ENCODE measurements at places on chromosomes 2 and 18.

GRCh38 chr2:171436307-171436706, 2.3 kb downstream of the DCAF17 start:
- DNase-seq: no peak

- no peak for DNase-seq
Measured at GRCh38 chr2:175557810-175558377, 376.4 kb upstream of the ATP5MC3 start.

GRCh38 chr18:27719680-27720079, 457.2 kb downstream of the CDH2 start:
- no peak for DNase-seq

GRCh38 chr18:46484971-46485370, 172.0 kb downstream of the LOXHD1 start:
- DNase-seq: no peak

DNA sequence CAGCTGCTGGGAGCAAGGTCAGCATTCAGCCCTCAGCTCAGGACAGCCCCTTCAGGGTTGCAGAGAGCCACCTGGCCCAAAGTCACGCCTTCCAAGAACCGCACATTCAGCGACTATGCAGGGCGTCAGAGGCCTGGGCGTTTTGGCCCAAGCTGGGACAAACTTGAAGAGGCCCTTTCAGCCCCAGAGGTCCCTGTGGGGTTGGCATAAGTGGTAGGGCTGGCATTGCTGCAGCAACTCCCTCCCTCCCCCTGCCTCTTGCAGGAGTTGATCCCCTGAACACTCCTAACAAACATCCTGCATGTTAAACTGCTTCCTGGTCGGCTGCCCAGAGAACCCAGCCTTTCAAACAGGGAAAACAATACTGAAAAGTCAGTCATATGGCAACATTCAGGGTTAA, 192.9 kb upstream of the SMAD2 start:
- no peak for DNase-seq

- DNase-seq: no peak
Measured at GRCh38 chr2:37589298-37589697, 82.1 kb downstream of the CDC42EP3 start.

DNA sequence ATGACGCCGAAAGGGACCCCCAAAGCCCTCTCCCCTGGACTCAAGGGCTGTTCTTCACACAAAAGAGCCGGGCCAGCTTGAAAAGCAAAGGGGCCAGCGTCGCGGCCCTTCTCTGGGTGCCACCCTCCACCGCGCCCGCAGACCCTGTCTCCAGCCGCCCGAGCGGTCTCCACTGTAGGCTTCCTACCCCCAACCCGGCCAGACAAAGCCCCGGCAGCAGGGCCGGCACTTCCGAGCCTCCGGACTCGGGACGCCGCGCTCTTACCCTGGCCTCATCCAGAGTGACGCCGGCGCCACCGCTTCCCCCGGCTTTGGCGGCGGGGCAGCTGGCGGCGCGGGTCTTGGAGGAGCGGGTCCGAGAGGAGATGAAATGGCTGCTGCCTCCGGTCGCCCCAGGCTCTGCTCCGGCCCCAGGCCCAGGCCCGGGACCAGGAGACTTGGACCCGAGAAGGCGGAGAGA, 603 bp downstream of the ATAD2B start:
- no peak for DNase-seq

DNA sequence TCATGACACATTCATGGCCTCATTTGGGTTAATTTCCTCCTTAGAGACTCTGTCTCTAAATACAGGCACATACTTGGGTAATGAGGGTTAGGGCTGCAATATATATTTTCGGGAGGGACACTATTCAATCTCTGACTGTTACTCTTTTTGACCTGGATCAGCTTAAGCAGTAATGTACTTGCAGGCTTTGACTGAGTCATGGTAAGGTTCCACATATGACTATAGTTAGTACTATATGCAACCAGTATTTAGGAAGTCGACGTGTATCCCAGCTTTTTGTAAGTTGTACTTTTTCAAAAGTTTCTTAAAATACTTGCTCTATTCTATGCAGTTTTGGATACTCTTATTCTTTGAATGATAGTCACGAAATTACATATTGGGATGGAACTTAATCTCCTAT, 37.2 kb upstream of the CDH19 start:
- no peak for DNase-seq

DNA sequence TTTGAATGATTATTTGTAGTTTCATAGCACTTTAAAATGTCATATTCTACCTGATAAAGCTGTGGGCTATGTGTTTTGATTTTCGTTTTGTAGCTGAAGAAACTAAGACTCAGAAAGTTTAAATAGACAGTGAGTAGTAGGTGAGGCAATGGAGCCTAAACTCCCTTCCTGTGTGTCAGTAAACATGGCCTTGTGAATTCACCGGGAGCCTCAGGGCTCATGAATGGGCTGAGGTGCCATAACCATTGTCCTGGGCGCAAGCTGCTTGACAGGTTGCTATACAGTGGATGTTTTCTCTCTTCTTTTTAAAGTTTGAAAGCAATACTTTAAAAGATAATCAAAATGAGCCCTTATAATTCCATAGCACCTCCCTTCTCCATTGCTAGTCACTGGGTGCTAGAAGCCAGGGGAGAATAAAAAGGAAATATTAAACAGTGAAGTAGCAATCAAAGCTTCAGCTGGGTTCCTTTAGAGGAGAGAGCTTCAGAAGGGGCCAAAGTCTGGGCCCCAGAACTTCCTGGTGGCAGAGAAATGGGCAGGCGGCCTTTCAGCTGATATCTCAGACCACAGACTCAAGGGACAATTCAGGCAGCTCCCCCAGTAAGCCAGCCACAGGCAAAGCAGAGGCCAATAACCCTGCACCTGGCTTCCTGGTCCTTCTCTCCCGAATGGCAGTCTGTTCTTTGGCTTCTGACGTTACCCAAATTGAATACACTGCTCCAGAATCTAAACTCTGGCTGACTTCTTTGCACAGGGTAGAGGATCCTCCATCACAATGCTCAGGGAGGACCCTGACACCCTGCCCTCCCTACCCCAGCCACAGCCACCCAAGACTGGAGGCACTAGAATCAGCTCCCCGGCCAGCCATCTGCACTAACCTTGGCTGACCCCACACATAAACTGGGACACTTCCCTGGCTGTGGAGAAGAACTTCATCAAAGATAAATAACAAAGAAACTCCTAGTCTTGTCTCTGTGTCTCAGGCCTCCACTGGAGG, 51.8 kb upstream of the NPAS2 start:
- no peak for DNase-seq

- DNase-seq: no peak
Measured at GRCh38 chr2:35741556-35741955, 614.0 kb upstream of the CRIM1 start.

DNA sequence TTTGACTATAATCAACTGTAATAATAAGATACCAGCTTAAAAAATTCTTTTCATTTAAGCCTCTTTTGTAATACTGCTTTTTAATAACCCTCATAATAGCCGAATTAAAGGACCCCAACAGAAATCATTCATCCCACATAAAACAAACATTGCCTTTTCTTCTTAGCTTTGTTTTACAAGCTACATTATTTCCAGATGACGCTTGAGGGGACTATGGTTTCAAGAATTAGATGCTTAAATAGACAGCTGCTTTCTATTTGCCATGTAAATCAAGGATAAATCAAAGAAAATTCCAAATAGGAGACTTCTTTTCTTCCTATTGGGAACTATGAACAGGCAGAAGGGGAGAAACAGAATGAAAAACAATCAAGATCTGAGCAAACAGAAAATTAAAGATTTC, 200.7 kb upstream of the SMAD7 start:
- DNase-seq: no peak

DNA sequence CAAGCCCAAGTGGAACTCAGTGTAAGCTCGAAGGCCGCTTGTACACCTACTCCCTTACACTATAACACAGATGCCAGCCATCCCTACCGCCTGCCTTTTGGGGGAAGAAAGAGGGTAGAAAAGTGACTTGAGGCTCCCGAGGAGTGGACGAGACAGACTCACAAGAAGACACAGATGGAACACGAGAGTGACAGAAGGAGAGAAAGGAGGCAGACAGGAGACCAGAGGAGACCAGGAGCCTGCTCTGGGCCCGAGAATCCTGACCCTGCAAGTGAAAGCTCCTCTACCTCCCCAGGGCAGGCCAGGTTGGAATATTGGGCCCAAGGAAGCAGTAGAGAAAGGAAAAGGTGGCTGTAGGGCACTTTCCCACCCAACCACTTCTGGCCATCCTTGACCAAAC, 23.4 kb upstream of the TNS1 start:
- no peak for DNase-seq

DNA sequence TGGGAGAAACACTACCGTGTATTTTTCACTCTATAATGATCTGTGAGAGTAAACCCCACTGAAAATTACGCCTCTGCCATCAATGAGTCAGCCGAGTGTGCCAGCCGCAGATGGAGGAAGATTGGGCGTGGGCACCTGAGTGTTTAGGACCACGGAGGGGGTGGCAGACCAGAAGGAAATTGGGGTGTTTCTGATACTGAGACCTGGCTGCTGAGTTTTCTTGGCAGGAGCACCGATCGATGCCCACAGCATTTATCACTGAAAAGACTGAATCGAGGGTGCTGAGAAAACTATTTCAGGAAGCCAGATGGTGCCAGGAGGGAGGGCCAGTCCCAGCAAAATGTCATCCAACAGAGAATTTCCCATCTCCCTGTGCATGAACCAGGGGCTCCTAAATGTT, 91.9 kb upstream of the TPO start:
- DNase-seq: no peak

DNA sequence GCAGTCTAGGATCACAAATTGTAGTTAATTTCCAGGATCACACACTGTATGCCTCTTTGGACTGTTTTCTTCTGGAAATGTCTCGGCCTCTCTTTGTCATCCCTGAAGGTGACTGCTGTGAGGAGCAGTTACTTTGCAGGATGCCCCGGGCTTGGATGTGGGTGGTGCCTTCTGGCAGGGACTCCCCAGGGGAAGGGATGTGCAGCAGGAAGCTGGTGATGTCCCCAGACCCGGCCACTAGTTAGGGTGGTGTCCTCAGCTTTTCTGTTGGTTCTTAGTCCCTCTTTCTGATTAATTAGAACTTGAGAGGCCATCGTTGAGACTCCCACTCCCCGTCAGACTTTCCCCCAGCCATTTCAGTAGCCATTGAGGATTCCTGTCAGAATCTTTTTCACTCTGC, 286.6 kb upstream of the HDAC4 start:
- no peak for DNase-seq

- no peak for DNase-seq
Measured at GRCh38 chr2:17643031-17643615, 102.6 kb downstream of the VSNL1 start.

DNA sequence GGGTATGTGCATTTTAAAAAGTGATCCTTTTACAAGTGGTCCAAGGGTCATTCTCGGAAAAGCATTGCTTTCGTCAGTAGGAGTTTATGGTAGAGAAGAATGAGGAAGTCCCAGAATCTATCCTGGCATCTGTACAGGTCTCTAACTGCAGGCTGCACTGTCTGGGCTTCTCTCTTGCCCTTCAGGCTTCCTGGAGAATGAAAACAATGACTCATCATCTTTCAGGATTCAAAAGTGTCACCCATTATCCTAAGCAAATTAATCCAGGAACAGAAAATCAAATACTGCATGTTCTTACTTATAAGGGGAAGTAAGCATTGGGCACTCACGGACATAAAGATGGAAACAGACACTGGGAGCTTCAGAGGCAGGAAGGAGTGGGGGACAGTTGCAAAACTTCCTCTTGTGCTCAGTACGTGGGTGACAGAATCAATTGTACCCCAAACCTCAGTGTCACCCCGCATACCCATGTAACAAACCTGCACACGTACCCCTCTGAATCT, 60.2 kb upstream of the TXNDC2 start:
- no peak for DNase-seq

GRCh38 chr18:1825296-1825695, 746.0 kb downstream of the METTL4 start:
- DNase-seq: no peak

DNA sequence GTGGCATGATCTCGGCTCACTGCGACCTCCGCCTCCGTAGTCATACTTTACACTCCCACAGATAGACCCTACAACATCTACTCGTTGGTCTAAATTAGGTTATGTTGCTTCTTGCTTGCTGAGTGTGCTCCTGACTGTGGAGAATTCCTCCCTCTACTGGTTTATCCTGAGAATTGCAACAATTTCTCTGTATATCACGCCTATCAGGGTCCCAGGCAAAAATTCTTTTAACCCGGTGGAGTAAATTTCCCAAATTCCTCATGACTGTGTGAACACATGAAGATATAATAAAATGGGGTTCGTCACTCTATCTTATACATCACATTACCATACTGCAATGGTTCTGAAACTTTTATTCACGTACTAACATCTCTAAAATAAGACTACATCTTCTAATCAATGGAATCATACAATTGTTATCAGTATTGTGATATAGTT, 156.7 kb downstream of the EVA1A start:
- no peak for DNase-seq

DNA sequence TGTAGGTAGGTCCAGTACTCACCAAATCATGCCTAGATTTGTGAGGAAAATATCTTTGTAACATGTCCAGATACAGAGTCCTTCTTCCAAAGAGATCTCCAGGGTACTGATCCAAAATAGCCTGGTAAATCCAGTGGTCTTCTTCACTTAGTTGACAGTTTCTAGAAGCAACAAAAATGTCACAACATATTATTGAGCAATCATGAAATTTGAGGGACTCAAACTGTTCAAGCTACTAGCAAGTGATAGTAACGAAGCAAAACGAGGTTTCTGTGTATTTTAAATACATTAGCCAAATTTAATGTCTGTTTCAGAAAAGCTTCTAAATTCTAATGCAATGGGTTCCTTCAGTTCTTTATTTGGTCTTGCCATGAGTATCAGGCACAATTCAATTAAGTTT, 142.8 kb downstream of the CCDC148 start:
- DNase-seq: no peak

- DNase-seq: no peak
Measured at GRCh38 chr18:23718243-23718720, 29.0 kb downstream of the LAMA3 start.

DNA sequence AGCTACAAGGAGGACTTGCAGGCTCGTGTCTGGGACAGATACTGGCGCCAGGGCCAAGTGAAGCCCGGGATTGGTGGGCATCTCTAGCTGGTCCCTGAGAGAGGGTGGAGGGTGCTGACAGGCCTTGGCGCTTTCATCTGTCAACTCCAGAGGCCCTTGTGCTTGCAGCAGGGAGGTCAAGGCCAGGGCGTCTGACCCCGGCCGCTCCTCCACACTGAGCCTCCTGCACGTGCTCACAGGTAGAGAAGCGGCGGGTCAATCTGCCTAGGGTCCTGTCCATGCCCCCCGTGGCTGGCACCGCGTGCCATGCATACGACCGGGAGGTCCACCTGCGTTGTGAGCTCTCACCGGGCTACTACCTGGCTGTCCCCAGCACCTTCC, 9.5 kb downstream of the CAPN10 start:
- no peak for DNase-seq

DNA sequence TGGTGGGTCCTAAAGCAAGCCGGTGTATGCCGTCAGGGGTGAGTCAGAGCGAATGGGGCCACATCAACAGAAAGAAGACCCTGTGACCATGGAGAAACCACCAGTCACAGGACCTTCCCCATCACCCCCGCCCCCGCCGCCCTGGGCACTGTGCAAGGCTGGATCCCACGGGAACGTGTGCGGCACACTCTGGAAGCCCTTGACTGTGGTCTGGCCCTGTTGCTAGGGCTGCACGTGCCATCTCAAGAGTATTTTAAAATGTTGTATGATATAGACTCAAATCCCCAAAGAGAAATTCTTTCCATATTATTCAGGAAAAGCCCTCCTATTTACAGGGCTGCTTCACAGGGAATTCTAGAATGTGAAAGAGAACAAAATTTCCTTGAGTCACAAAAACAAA, 174.8 kb downstream of the BCL2 start:
- DNase-seq: no peak

GRCh38 chr2:116411211-116411610, 1403.3 kb upstream of the DDX18 start:
- no peak for DNase-seq

- DNase-seq: no peak
Measured at GRCh38 chr18:70219688-70220087, 14.2 kb upstream of the RTTN start.
